ENCODE measurements at places on chromosomes 2 and 18. TPM values are rescaled to one million over a fixed set of nuclear protein-coding genes. Genes with fewer than 3 reads are reported as not detected.

DNA sequence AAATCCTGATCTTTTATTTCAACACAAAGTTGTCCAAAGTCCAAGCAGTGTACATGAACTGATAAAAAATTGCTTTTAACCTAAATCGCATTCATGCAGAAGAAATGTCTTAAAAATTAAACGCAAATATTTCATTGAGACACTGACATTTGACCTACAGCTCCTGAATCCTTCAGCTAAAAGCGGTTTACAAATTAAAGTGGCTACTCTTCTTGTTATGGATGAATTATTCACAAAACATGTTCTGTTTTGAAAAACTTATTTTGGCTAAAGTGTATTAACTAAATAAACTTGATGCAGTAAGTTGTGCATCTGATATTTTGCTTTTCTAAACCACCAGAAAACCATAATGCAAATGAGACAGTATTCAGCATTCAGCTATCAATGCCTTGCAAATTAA, 2.2 kb downstream of the EPB41L3 start:
- no peak for ATAC-seq

Gene GAL3ST2
- total RNA-seq, result 0.35 TPM

DNA sequence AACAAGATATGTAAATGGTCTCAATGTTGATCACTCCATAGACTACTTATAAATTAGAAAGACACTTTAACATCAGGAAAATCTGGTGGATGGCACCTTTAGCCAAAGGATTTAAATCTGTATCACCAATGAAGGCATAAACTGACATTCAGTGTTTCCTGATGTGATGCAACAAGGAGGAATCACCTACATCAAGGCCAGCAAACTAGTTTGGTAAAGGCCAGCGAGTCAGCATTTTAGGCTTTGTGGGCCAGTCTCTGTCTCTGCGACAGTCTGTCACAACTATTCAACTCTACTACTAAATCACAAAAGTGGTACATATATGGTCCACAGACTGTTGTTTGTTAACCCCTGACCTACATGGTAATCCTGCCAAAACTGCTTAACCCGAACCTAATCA, 33.3 kb downstream of the C2orf76 start:
- ATAC-seq, result no peak

Gene NEU2
- total RNA-seq, result not detected

DNA sequence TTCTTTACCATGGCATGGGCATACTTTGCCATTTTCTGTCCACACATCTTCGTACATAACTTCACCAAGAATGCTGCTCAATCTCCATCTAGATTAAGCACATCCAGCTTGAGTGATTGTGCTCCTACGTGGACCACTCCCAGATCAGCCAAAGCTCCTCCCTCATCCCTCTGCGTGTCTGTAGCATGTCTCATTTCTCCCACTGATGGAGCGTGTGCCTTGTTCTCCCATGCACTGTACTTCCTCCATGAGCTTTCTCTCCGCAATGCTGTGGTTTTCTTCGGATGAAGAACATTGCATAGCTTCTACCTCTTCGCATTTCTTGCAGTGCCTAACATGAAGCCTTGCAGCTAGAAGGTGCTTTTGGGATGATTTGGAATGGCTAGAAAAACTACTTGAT, 13.5 kb downstream of the CCL20 start:
- no peak for ATAC-seq

GRCh38 chr2:220419647-220420046, 792.2 kb downstream of the SLC4A3 start:
- ATAC-seq, result no peak

Gene ELOA2
- total RNA-seq, result not detected

DNA sequence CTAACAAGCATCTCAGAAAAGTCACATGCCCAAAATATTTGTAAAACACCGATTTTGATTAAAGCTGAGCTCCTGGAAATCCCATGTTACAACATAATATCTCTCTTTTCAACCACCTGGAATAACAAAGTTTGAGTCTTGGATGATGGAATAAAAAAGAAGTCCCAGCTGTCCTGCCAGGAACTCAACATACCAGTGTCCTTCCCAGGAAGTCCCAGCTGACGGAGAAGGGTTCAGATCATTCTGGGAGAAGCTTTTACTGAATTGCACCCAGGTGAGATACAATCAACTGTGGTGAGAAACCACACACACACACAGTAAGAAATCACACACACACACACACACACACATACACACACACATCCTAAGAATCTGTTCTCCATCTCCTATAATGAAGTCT, 413.1 kb upstream of the PKDCC start:
- no peak for ATAC-seq

Gene CCL20
- total RNA-seq, result 137 TPM

Gene TTR
- total RNA-seq, result not detected

Gene ANKRD62
- not detected for total RNA-seq

DNA sequence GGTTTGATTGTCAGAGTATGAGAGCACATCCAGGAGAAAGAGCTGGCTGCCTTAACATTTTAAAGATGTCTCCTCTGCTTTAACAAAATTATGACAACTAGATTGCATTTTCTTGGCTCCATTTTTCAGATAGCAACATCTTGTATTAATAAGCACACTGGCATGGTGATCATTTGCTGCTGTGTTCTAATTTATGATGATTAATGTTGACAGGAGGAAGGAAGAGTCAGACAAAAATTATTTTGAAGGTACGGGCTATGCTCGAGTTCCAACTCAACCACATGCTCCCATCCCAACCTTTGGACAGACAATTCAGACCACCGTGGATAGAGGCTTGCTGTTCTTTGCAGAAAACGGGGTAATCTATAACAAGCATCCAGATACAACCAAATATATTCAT, 98.2 kb upstream of the TTC39C start:
- no peak for ATAC-seq

All from activated T-helper 17 cell treated with anti-CD3 and anti-CD28 coated beads, Interleukin-2, amount 50 U/mL, for 72 hours (primary cell).